ENCODE measurements at places on chromosomes 16 and 17.
A peak's percentile ranks its signal among the peaks of the same experiment; 100 is the strongest.

DNA sequence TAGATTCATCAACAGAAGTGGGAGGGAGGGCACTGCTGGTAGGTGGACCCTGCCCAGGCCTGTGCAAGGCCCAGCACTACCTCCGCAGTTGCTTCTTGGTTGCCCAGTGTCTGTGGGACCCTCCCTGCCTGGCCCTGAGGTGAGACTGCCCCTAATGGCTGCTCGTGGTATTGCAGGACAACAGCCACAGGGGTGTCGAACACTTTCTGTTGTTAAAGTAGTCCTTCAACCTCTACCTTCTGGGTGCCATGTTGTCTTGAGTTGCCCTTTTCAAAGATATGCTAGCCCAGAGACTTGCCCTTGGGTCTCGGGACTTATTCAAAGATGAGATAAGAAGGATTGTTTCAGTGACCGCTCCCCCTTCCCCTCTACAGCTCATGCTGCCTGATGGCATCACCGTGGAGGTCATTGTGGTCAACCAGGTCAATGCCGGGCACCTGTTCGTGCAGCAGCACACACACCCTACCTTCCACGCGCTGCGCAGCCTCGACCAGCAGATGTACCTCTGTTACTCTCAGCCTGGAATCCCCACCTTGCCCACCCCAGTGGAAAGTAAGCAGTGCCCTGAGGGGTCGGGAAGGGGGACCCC is 29.1 kb downstream of the AKAP1 start:
- peak; percentile 79 for DNase-seq

GRCh38 chr17:278055-278675 is 74.4 kb downstream of the RPH3AL start:
- DNase-seq = no peak

GRCh38 chr17:21517538-21518293 is 141.6 kb downstream of the KCNJ12 start:
- no peak for DNase-seq

- no peak for DNase-seq
Observed at GRCh38 chr16:85860413-85861094, 38.4 kb upstream of the IRF8 start.
